ENCODE measurements at places on chromosomes 3 and 15. TPM values are rescaled to one million over a fixed set of nuclear protein-coding genes. Genes with fewer than 3 reads are reported as not detected.

GRCh38 chr3:53255423-53255774, 423 bp downstream of the TKT start:
- no peak for DNase-seq

- no peak for DNase-seq
Measured at GRCh38 chr3:170907637-170908234, 701 bp downstream of the EIF5A2 start.

GRCh38 chr15:39084674-39085530, 496.0 kb upstream of the THBS1 start:
- DNase-seq = no peak

DNA sequence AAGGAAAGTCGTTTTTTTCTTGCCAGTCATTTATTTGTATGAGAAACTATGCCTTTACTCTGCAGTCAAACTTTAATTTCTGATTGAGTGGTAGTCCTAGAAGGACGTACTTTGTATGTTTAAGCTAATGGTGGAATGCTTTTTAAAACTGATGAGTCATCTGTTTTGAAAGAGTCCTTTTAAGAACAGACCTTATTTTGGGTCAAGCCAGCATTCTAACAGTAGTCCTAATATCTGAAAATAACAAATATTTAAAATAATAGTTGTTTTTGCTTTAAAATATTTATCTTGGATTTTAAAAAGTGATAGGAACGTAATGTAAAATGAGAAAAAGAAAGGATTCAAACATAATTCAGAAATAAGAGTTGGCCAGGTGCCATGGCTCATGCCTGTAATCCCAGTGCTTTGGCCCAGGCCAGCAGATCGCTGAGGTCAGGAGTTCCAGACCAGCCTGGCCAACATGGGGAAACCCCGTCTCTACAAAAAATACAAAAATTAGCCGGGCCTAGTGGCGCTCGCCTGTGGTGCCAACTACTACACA, 1.3 kb upstream of the LRRC58 start:
- DNase-seq = no peak

DNA sequence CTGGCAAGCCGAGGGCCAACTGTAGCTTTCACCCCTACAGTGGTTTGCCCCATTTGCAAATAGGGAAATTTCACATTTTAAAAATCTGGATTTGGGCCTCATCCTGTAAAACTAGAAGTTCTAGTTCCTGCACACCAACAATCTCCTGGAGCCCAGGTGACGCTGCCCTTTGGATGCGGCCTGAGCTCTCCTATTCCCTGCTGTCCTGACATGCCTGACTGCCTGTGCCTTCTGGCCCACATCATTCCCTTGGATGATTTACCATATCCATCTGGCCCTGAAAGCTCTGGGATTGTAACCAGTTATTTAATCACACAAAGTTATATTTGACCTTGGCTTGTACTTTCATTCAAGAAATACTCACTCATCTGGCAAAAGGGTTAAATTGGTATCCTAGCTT, 272.3 kb downstream of the ARRDC4 start:
- no peak for DNase-seq

DNA sequence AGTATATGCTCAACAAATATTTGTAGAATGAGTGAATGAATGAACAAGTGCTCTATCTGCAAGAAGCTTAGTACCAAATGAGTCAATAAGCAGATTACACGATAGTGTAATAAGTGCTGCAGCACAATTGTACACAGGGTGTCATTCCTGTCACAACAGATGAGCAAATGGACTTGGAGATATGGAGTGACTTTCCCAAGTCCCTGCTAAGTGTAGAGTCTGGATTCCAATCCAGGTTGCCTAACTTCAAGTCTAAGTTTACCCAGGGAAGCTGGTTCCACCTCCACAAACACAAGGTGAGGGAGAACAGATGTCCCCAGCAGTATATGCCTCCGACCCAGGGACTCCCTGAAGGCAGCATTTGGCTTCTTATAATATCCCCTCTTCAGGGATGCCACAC, 77.7 kb upstream of the RAD18 start:
- DNase-seq = no peak

DNA sequence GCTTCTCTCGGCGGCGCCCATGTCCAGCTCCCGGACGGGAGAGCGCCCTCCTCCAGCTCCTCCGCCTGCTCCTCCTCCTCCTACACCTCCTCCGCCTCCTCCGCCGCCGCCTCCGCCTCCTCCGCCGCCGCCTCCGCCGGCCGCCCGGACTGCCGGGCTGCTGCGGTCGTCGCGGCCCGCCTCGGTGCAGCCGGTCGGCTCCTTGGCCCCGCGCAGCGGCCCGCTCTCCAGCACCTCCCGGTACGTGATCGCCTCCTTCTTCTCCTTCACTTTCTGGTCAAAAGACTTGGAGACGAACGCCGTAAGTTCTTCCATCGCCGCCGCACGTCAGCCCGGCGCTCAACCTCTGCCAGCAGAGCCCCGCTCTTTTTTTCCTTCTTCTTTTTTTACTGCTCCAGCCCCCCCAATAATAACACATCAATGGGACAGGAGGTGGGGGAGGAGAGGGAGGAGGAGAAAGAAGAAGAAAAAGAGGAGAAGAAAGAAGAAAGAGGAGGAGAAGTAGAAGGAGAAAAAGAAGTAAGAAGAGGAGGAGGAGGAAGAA, 438 bp downstream of the SHOX2 start:
- DNase-seq = no peak

- no peak for DNase-seq
Measured at GRCh38 chr15:76973362-76973743, 21.6 kb upstream of the PSTPIP1 start.

GRCh38 chr15:68442041-68442440, 10.1 kb upstream of the ITGA11 start:
- DNase-seq = no peak

DNA sequence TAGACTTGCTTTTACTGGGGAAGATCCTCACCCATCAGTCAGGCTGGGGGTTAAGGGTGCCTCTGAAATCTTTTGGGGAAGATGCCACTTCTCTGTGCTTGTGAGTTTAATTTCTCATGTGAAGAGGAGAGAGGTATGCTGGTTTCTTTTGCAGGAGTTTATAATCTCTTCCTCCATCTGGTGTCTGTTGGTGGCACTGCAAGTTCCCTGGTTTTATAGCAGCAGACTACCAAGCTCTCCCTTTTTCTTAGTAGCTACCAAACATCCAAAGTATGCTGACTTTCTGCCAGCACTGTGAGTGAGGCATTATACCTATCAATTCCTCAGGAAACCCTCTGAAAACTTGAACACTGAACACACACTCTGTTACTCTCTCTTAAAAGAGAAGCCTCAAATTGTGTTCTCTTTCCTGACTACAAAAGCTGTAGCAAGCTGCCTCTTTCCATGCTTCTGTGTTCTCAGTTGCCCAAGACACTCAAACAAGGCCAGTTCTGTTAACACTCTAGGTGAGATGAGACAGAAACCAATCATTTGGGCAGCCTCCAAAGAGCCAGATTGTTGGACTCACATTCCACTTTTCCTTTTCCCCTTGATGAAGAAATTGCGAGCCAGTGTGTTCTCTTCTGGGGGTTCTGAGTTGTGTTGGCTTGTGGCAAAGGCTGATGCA, 299.5 kb downstream of the GAP43 start:
- DNase-seq = no peak

GRCh38 chr15:48010316-48010715, 110.5 kb upstream of the SLC24A5 start:
- no peak for DNase-seq

- DNase-seq = no peak
Measured at GRCh38 chr3:51550080-51550819, 11.7 kb downstream of the RAD54L2 start.

DNA sequence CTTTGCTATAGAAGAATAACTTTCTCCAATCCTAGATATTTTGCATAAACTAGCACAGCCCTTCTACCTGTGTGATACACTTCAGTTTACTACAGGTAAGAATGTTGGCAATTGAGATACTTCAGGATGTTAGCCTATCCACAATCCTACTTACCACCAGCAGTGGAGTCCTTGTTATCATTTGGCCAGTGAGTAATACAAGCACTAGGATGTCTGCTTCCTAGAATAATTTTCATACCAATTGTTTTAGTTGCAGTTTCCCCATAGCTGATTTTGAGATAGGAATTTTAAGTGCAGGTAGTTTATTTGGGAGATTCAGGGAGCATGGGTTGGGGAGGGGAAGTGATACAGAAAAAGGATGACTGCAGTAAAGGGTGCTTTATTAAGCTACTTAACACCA, 147.2 kb downstream of the EPHA6 start:
- DNase-seq = no peak

- no peak for DNase-seq
Measured at GRCh38 chr3:25783661-25784512, 644 bp upstream of the NGLY1 start.

DNA sequence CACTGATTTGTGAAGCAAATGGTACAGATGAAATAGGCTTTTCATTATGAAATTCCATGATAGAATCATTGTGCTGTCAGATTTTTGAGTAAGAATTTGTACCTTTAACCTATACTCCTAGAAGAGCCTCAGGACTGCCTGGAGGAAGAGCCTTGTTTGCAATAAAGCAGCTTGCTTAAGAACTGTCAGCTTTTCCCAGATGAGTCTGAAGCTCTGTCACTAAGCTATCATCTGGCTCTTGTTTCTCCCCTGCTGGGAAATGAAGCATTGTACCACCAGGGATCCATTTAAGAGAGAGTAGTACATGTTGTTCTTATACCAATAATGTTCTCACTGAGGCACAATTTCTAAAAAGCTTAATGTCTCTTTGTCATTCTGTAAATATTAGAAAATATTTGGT, 85.1 kb upstream of the FLNB start:
- DNase-seq = no peak

DNA sequence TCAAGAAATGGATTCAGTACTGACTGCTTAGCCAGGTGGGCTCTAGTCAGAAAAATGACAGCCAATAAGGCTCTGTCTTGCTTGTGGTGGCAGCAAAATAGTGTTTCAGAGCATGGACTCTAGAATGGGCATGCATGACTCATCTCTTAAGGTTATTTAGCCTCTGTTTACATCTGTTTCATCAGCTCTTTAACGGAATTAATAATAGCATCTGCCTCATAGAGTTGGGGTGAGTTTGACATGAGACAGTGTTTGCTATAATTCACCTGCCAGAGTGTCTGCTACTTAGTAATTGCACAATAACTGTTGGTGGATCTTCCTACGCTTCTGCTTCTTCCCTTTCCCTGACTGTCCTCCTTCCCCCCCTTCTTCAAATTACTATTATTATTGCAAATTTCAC, 350.4 kb upstream of the SEMA6D start:
- DNase-seq = no peak

- no peak for DNase-seq
Measured at GRCh38 chr3:183434992-183435391, 6.6 kb upstream of the MCF2L2 start.

- no peak for DNase-seq
Measured at GRCh38 chr3:37604336-37604833, 257.3 kb upstream of the CTDSPL start.

- no peak for DNase-seq
Measured at GRCh38 chr15:99310745-99311144, 59.5 kb downstream of the LRRC28 start.

DNA sequence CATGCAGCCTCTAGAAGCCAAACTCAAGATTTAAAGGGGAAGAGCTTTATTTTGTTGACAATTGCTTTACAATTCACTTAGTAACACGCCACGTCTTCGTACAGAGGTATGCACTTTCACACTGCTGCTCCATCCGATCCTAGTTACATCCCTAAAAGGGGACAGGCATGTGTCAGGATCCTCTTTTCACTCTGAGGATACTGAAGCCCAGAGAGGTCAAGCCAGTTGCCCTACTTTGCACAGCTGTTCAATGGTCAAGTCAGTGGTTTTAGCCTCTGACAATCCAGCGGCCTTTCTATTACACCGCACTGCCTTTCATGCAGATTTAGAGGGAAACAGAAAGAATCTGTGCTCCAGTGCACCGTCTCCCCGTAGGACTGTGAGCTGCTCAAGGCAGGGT, 44.9 kb upstream of the CHRNB4 start:
- no peak for DNase-seq

GRCh38 chr3:51538115-51538458, 432 bp upstream of the RAD54L2 start:
- no peak for DNase-seq

GRCh38 chr3:184481984-184482671, 79.5 kb upstream of the EPHB3 start:
- DNase-seq = no peak

- no peak for DNase-seq
Measured at GRCh38 chr15:63469190-63469589, 35.2 kb upstream of the USP3 start.

- no peak for DNase-seq
Measured at GRCh38 chr15:89105147-89105546, 16.9 kb downstream of the ABHD2 start.

GRCh38 chr3:76561494-76562236, 478.2 kb upstream of the ROBO2 start:
- DNase-seq = no peak

DNA sequence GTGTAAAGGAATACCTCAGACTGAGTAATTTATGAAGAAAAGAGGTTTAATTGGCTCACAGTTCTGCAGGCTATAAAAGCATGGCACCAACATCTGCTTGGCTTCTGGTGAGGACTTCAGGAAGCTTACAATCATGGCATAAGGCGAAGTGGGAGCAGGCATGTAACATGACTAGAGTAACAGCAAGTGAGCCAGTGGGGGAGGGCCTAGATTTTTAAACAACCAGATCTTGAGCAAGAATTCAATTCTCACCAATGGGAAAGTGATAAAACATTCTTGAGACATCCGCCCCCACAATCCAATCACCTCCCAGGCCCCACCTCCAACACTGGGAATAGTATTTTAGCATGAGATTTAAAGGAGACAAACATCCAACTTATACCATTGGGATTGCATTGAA, 44.2 kb upstream of the BCL2A1 start:
- no peak for DNase-seq

DNA sequence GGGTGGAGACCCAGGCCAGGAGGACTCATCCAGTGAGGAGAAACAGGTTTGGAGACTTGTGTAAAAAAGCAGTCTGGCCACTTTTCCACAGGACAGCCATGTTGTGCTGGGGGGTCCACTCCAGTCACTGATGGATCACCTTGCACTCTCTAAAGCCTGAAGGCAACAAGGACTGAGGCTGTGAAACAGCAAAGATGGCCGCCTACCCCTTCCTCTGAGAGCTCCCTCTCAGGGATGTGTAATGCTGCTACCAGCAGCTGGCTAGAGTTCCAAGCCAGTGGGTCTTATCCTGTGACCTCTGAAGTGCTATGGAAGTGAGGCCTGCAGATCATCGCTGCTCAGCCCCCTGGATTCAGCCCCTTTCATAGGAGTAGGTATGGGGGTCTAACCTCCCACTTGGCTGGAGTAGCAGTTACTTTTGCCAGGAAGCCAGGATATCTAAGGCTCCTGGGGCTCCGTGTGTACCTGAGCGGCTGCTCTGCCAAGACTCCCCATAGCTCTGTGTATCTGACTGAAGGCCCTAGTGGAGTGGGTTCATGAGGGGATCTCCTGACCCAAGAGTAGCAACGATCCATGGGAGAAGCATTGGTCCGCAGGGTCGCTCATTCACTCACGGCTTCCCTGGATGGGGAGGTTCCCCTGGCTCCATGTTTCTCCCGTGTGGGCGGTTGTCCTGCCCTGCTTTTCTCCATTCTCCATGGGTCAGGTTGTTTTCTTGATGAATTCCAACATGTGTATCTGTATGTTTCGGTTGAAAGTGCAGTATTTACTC, 69.9 kb upstream of the TNFSF10 start:
- DNase-seq = no peak

The SLC28A2 gene
- total RNA-seq = not detected

The ZNF609 gene
- 30.8 TPM for total RNA-seq

The IL17RB gene
- total RNA-seq = not detected

The ISLR gene
- not detected for total RNA-seq

The PLSCR1 gene
- 60.3 TPM for total RNA-seq

The TFDP2 gene
- total RNA-seq = 17.0 TPM

The CTXN2 gene
- total RNA-seq = under 0.01 TPM

The HYAL1 gene
- total RNA-seq = 7.1 TPM

The PPARG gene
- 6.1 TPM for total RNA-seq

The UBA3 gene
- 83.5 TPM for total RNA-seq

The MED12L gene
- total RNA-seq = 0.11 TPM

Data from pulmonary artery endothelial cell (primary cell).